ENCODE measurements at places on chromosomes 16 and 17. TPM values are rescaled to one million over a fixed set of nuclear protein-coding genes. Genes with fewer than 3 reads are reported as not detected.

CLEC10A gene
- not detected for total RNA-seq

FTSJ3 gene
- 66.3 TPM for total RNA-seq

SHCBP1 gene
- total RNA-seq, result 1.2 TPM

C17orf107 gene
- 2.9 TPM for total RNA-seq

ST6GALNAC2 gene
- total RNA-seq, result 124 TPM

SMIM22 gene
- 5.5 TPM for total RNA-seq

LUC7L gene
- total RNA-seq, result 25.4 TPM

LRRC36 gene
- total RNA-seq, result not detected

CDH3 gene
- 1,334 TPM for total RNA-seq

KCNG4 gene
- total RNA-seq, result not detected

KRT34 gene
- total RNA-seq, result 7.0 TPM

NPTX1 gene
- under 0.01 TPM for total RNA-seq

RFWD3 gene
- total RNA-seq, result 12.6 TPM

ITGA3 gene
- total RNA-seq, result 885 TPM

OR1A1 gene
- total RNA-seq, result not detected

ADAP2 gene
- 6.3 TPM for total RNA-seq
